Keratinocyte (primary cell): ENCODE measurements at places on chromosomes 5 and 9. TPM values are rescaled to one million over a fixed set of nuclear protein-coding genes. Genes with fewer than 3 reads are reported as not detected.

Gene CCNI2
- 0.05 to 0.14 TPM in 2 of 3 replicates, not detected in the other for polyA plus RNA-seq

Gene FAM221B
- not detected in 3 replicates for polyA plus RNA-seq

Gene GFI1B
- polyA plus RNA-seq = not detected in 3 replicates

- DNase-seq = no peak
Observed at GRCh38 chr9:137691646-137692351, 73.0 kb downstream of the EHMT1 start.

GRCh38 chr9:110125207-110125751 lies 82.7 kb downstream of the C9orf152 start:
- DNase-seq = no peak
